Left lung (tissue), 14 donors: ENCODE measurements at places on chromosomes 5 and 9. TPM values are rescaled to one million over a fixed set of nuclear protein-coding genes. Genes with fewer than 3 reads are reported as not detected.

DNA sequence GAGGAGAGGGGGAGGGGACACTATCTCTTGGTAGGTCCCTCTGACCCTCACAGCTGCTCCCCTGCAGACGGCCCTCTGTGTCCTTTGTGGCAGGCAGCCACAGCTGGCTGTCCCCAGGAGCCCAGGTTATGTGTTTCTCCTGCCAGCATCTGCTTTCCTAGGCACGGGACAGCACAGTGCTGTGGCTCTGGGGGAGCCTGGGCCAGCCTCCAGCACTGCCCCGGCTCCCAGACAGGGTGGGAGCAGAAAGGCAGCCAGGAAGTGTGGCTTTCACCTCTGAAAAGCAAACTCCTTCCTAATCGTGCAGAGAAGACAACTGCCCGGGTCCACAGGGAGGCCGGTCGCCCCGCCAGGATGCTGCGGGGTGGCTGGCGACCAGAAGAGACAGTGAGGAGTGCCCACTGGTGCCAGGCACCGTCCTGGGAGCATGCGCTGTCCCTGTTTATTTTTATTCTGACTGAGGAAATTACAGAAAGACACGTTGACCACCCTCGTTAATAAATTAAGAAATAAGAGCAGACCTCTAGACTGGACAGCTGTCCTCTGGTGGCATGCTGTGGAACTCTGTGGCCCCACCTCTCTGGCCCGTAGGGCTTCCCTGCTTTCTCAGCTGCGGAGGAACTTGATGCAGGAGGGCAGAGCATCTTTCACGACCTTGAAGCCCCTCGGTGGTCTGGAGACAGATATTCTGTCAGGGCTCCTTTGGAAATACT lies 240.3 kb downstream of the FANCC start:
- DNase-seq = no peak

LCN6 gene
- polyA plus RNA-seq = not detected

- DNase-seq = no peak
Measured at GRCh38 chr5:84032324-84032723, 311.7 kb upstream of the HAPLN1 start.

DNA sequence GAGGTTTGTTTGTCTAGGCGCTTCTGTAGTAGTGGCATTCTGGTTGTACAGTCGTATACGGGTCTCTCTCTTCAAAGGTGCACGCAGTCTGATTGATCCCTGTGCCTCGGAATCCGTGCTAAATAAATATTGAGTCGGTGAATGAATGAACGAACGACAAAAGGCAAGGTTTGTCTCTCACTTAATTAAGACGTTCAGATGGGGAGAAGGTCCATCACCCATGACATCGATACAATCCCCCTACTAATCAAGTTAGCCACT lies 500 bp upstream of the CREBRF start:
- DNase-seq = no peak

GRCh38 chr9:75197561-75197960 lies 109.2 kb downstream of the OSTF1 start:
- no peak for DNase-seq
